ENCODE measurements at places on chromosomes 11 and 22.

DNA sequence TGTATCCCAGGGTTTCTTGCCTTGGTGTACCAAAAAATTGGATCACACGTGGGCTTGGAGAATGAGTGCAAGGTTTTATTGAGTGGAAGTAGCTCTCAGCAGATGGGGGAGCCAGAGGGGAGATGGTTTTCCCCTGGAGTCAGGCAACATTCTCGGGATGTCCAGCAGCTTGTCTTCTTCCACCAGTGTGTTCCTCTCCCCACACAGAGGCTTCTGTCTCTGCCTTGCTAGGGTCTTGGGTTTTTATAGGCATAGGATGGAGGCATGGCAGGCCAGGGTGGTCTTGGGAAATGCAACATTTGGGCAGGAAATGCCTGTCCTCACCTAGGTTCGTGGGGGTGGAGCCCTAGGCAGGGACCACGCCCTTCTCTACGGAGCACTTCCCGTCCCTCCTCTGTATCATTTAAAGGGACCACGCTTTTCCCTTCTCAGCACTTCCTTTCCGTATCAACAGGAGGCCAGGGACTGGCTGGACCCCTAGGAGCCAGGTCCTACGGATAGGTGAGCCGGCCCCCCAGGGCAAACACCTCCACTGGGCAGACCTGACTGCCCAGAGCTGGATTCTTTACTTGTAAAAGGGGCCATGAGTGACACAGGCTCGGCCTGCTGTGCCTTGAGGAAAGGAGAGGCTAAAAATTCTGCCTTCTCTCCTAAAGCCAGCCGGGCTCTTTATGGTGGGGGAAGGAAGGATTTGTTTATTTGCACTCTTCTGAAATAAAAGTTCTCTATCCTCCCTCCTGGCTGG lies 55.3 kb upstream of the CCDC188 start:
- DNase-seq, result peak; percentile 68

- peak; percentile 19 for DNase-seq
Observed at GRCh38 chr11:10019906-10020682, 273.9 kb downstream of the SBF2 start.

GRCh38 chr11:67265633-67266448 lies 432 bp upstream of the GRK2 start:
- DNase-seq, result peak; percentile 72

DNA sequence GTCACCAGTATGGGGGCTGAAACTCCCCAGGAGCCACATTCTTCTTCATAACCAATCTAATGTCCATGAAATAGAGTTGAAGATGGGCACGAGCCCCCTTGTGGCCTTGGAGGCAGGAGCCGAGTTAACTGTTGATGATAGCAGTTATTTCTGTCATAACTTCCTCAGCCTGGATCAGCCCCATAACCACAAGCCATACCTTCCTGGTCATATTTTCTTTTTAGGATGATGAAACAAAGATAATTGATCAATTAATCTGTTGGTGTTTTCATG lies 65.0 kb upstream of the TTC12 start:
- DNase-seq, result no peak

GRCh38 chr11:62910141-62910882 lies 10.9 kb downstream of the CHRM1 start:
- no peak for DNase-seq

DNA sequence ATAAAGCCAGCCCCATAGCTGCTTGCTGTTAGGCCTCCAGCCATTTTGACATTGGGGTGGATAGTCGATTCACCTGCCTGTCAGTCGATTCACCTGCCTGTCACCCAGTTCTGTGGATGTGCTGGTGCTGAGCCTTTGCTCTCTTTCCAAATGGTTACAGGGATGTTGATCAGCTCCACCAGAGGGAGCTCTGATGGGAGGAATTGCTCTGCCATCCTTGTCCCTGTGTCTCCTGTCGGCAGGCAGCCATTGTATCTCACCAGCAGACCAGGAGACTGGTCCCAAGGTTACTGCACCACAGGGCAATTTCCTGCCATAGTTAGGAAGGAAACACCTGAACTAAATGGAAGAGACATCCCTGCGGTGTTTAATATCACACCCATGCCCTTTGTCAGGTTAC lies 6.1 kb downstream of the MPEG1 start:
- peak; percentile 60 for DNase-seq

GRCh38 chr22:45460288-45461109 lies 42.2 kb upstream of the FBLN1 start:
- DNase-seq, result peak; percentile 21

DNA sequence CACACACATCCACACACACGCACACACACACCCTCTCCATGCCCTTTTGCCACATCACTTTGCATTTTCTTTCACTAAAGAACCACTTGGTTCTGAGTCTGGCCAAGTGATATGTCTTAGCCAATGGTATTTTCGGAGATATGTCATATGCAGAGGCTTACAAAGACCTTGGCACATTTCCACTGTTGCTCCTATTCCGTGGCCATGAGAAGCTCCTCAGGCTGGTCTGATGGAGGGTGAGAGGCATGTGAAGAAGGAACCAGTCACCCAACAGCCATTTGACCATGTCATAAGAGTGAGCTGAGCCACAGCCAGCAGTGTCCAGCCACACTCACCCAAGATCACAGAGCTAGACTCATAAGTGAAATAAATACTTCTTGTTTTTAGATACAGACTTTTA lies 212.6 kb upstream of the NAV2 start:
- DNase-seq, result no peak

DNA sequence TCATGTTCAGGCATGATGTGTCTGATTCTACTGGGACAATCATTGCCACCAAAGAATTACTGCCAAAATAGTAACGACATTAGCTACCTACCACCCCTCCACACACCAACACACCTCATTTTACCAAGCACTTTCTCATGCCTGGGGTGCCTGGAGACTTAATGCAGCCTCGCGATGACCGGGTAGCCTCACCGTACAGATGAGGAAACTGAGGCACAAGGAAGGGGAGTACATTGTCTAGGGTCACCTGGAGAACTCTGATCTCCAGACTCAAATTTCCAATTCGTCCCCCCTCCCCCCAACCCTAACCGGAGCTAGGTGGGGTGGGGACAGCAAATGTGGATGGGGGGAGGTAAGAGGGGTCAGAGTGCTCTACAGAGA lies 2.7 kb upstream of the RTN4RL2 start:
- DNase-seq, result no peak

- no peak for DNase-seq
Observed at GRCh38 chr11:122234257-122234656, 118.2 kb upstream of the BLID start.

GRCh38 chr11:94433049-94433448 lies 31.8 kb upstream of the GPR83 start:
- no peak for DNase-seq

DNA sequence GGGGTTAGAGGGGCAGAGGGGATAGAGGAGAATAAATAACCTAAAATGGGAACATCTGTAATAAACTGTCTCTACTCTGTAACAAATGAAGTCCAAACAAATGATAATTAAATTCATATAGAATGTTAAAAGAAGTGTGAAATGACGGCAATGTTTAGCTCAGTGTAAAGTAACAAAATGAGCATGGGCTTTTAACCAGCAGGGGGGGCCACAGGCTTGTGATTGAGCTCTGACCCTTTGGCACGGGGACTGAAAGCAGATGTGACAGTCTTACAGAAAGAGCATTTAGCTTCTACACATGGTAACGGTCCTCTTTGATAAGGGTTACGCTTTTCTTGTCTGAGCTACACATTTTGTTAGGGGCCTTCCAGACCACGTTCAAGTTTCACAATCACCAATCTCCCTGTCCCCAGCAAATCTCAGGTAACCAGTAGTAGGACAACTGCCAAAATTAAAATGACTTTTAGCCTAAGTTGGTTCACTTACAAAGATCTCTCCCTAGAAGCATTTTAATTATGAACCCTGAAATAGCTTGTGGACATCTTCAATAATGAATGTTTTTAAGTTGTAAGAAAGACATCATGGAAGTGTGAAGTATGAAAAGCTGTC lies 262.5 kb downstream of the DCDC1 start:
- peak; percentile 84 for DNase-seq

DNA sequence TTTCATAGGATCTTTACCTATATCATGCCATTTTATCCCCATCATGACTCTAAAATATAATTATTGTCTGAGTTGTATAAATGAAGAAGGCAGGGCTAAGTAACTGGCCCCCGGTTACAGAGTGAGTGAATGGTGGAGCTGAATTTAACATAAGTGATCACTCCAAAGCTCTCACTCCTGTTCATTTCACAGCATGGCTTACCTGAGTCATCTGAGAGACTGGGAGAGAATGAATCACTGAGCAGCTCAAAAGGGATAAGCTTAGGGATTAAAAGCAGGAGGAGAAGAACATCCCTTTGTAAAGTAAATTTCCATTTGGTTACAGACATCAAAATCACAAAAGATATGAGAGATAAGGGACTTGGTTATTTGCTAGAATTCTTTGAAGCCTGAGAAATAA lies 294.0 kb upstream of the CTSC start:
- DNase-seq, result no peak

- DNase-seq, result no peak
Observed at GRCh38 chr11:79670882-79671281, 230.1 kb upstream of the TENM4 start.

GRCh38 chr11:16278273-16278672 lies 78.1 kb downstream of the SOX6 start:
- DNase-seq, result no peak

- no peak for DNase-seq
Observed at GRCh38 chr11:5242933-5243815, 6.5 kb downstream of the HBG1 start.

DNA sequence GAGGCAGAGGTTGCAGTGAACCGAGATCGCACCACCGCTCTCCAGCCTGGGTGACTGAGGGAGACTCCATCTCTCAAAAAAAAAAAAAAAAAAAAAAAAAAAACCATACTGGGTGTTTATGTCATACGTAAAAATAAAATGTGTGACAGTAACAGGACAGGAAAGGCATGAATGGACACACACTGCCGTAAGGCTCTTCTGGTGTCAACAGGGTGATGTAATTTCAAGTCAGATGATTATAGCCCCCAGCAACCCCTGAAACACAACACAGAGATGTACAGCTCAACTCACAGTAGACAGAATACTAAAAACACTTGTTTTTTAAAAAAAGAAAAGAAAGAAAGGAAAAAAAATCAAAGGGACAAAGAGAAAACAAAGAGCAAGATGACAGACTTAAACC lies 22.2 kb downstream of the SBF1 start:
- DNase-seq, result no peak

DNA sequence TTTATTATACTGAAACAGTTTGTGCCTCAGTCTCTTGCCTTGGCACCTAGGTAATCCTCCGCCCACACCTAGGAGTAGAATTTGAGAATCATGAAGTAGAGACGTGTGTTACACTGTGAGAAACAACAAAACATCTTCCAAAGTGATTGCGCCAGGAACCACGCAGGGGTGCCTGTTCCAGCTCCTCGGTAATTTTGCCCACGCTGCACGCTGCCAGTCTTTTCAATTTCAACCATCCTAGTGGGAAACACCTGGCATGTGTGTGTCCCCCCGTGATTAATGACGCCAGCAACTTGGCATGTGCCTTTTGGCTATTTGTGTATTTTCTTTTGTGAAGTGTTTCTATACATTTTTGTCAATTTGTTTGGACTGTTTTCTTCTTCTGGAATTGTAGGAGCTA lies 919.1 kb downstream of the BRD1 start:
- DNase-seq, result no peak

DNA sequence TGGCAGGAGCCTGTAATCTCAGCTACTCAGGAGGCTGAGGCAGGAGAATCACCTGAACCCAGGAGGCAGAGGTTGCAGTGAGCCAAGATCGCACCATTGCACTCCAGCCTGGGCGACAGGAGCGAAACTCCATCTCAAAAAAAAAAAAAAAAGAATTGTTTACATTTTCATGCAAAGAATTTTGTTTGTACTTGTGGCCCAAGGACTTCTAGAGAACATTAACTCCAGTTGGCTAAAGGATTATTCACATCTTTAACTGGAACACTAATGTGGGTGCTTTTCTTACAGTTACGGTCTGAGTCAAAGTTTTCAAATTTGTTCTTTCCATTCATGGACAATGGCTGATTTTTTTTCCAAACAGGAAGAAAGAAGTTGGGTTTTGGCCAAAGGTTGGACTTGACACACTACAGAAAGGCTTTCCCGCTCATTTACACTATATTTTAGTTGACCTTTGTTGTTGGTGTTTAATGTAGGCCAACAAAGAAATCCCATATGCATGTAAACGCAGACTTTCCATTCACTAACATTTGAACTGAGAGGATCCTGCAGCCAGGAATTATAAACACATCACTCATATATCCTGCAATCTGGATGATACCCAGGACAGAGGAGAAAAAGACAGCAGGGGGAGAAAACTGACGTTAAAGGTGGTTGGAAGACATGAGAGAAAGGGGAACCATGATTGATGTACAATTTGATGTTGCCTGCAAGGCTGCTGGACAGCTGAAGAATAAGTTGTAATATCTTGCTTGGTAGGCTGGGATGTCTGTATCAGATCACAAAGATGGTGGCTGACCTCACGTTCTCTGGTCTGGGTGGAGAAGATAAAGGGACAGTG lies 13.1 kb downstream of the POU2AF1 start:
- DNase-seq, result no peak

GRCh38 chr22:29310065-29310862 lies 3.8 kb downstream of the GAS2L1 start:
- no peak for DNase-seq

DNA sequence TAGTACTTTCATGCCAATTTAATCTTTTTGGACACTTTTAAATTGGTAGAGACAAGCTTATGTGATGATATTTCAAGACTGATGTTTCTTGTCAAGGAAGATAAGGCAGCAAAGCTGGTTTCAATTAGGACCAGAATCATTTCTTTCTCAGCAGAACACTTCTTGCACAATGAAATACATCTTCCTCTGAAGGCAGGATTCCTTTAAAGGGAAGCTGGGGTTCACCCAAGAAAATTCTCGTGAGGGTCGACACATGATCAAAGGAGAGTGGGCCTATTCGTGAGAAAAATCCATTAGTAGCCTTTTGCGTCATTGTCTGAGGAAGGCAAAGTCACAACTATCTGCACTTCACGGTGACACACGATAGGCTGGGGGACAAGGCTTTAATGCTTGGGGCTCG lies 17.6 kb downstream of the TTC12 start:
- no peak for DNase-seq

DNA sequence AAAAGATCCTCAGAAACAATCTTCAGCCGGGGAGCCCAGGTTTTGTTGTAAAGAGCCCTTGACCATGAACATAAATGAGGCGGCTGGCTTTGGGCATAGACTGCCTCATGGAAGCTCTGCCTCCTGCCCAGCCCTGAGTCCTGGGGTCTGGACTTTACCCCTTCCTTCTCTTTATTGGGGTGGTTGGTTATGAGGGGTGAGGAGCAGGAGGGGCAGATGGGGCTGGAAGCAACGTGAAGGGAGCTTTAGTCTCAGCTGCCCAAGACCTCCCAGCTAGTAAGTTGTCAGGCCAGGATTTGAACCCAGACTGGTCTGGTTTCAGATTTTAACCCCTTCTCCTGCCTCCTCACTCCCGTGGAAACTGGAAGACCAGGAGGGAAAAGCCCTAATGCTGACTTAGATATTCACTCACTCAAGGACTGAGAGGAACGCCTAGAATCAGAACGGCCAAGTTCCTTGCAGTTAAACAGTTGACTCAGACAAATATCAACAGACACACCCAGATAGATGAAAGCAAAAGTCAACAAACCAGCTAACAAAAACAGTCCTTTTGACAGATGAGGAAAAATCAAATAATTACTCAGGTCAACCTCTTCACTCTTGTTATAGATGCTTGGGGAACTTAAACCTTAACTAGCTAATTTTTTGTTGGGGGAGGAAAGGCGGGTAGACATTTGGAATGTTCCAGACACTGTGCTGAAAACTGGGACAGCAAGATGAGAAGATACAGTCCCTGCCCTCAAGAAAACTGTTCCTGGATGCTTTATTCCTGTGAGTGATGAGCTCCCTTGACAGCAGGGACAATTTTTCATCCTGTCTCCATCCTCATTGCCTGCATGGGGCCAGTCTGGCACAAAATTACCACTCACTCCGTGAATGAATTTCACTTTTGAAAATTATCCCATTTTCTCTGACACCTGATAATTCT lies 20.8 kb upstream of the ARRB1 start:
- no peak for DNase-seq
